ENCODE measurements at places on chromosomes 7 and 10. TPM values are rescaled to one million over a fixed set of nuclear protein-coding genes. Genes with fewer than 3 reads are reported as not detected.

Gene ZNF277
- total RNA-seq: 22.0 TPM

Gene CTAGE4
- total RNA-seq: 0.88 TPM

Gene RBM33
- total RNA-seq: 31.4 TPM

Gene PDGFA
- 177 TPM for total RNA-seq

Gene TLX1
- total RNA-seq: not detected

Gene PROSER2
- total RNA-seq: 7.7 TPM

Gene IFIT1
- total RNA-seq: 11.4 TPM

Gene CALHM2
- 26.3 TPM for total RNA-seq
